ENCODE measurements at places on chromosomes 4 and X.

GRCh38 chrX:41317477-41318208, 16.3 kb upstream of the DDX3X start:
- no peak for DNase-seq

DNA sequence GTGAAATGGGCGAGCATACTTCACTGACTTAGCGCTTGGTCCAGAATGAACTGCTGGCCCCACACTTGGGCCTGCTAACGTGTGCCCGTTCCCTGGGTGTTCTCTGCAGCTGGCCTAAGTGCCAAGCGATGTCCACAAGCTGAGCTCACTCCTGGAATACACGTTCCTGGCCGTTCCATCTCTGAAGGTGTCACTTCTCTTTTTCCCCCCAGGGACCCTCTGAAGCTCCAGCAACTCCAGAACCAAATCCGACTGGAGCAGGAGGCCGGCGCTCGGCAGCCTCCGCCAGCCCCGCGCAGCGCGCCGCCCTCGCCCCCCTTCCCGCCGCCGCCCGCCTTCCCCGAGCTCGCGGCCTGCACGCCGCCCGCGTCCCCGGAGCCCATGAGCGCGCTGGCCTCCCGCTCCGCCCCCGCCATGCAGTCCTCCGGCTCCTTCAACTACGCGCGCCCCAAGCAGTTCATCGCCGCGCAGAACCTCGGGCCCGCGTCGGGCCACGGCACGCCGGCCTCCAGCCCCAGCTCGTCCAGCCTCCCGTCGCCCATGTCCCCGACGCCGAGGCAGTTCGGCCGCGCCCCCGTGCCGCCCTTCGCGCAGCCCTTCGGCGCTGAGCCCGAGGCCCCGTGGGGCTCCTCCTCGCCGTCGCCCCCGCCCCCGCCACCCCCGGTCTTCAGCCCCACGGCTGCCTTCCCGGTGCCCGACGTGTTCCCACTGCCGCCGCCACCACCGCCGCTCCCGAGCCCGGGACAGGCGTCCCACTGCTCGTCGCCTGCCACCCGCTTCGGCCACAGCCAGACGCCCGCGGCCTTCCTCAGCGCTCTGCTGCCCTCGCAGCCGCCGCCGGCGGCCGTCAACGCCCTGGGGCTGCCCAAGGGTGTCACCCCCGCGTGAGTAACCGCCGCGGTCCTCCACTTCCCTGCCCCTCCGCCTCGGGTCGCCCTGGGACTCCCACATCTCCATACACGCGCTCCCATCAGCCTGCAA, 132.3 kb downstream of the CBR4 start:
- peak; percentile 9 for DNase-seq

DNA sequence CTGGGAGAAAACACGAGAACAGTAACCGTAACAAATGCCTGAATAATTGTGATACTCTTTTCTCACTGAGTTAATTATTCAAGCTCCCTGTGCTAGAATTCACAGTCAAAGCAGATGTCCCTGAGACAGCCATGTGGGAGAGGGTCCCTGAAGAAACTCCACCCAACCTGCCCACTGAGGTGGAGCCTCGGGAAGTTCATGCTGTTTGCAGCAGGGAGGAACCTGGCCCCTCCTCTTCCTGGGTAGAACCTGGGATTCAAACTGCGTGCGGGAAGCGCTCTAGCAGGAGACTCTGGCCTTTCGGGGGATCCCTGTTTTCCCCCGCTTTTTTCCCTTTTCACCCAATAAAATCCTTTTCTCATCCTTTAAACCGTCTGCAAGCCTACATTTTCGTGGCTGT, 20.2 kb upstream of the RHOH start:
- no peak for DNase-seq

- no peak for DNase-seq
These were observed 23.3 kb downstream of the FRYL start for GRCh38 chr4:48756689-48757220.

GRCh38 chr4:118921786-118922185, 33.1 kb downstream of the SYNPO2 start:
- DNase-seq = no peak

GRCh38 chr4:84319124-84319523, 180.0 kb downstream of the NKX6-1 start:
- DNase-seq = peak; percentile 53

GRCh38 chrX:107542500-107542899, 85.8 kb upstream of the PRPS1 start:
- DNase-seq = peak; percentile 65

DNA sequence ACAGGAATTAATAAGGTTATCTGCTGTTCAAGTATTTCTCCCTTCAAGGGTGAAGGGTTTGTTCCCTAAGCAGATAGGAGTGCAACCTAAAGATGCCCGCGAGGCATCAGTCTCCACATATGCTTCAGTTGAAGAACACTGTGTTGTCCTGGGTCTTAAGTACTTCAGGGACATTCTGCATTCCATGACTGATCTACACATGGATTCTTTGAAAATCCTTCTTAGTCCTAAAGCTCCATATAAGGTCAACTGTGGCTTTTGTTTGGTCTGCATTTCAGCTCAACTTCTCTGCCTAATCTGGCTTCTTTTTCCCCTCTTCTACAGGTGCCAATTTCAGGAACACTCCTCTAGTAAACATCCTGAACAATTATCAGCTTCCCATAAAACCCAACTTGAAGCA, 21.8 kb upstream of the CTSO start:
- no peak for DNase-seq

DNA sequence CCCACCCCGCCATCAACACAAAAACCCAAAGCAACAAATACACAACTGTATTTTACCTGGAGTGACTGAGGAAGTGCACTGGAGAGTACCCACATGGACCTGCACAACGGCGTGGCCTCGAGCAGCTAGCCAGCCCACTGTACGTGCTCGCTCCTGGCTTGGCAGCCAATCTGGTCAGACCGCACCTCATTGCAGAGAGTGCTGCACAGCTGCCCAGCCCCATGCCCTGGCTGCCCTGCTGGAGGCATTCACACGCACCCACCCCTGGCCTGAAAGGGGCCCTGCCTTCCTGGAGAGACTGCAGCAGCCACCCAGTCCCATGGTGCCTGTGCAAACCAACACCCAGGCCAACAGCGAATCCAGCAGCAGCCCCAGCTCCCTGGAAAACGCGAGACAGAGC, 116.3 kb downstream of the GALNTL6 start:
- no peak for DNase-seq

- DNase-seq = no peak
These were observed 117.4 kb upstream of the ZC4H2 start for GRCh38 chrX:65093658-65094057.

DNA sequence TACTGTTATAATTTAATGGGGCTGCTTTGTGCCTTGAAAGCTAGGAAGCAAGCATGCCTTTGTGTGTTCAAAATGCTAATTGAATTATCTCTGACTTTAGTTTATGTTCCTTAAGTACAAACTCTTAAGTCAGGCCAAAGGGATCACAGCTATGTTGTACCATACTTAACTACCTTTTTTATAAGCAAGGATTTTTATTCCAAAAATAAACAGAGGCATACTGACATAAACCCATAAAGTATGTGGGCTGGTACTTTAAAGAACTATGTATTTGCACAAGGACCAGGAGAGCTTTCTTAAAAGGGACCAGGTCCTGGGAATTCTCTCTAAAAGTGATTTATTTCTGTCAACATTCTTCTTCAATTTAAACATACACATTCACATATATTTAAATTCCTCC, 57.8 kb upstream of the HCCS start:
- no peak for DNase-seq

DNA sequence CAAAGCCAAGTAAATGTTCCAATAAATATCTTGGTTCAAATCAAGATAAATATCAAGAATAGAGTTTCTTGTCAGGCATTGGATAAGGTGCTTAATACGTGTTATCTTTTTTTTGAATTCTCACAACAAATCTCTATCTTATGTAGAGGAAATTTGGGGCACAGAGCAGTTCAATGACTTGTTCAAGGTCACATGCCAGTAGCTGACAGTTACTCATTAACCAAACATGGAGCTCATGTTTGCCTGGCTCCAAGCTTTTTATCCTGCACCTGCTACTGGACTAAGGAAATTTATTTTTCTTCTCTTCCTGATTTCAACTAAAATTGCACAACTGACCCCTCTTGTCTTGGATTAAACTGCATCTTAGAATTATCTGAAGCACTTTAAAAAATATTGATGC, 76.3 kb downstream of the ATP10D start:
- DNase-seq = no peak

- DNase-seq = no peak
These were observed 313.0 kb downstream of the DCTD start for GRCh38 chr4:182604161-182604622.

DNA sequence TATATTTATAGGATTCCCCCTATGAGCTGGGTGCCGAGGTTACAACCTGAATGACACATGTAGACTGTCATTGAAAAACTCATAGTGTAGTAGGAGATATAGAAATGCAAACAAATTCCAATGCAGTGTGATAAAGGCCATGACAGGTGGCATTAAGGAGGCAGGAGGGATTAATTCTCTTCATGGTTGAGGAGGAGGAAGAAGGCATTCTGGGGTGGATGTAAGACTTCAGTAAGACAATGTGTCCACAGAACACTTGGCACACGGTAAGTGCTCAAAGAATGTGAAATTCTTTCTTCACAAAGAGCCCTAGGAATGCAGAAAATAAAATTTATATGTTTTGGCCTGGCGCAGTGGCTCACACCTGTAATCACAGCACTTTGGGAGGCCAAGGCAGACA, 136.5 kb downstream of the RBM47 start:
- peak; percentile 6 for DNase-seq

DNA sequence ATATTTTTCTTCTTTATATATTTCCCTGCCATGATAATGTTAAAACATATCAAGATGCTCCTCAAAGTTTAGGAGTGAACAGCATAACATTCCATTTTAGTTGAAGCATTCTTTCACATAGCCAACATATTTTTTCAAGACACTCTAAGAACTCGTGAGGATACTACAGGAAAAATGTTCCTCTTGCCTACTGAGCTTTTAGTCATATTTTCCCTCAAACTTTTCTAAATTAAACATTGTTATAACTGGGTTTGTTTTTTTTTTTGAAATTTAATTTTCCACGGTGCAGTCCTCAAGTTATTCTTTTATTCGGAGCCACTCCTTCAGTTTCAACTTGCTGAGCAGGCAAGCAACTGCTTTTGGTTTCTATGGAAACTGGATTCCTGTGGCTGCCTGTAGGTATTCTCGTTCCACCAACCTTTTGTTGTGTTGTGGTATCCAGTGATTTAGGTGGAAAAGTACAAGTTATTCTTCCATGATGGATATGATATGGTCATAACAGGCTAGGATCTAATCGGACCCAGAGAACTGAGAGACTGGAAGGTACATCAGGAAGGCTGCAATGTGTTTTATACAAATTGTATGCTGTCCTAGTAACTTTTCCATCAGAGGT, 248.0 kb downstream of the TRIML1 start:
- peak; percentile 23 for DNase-seq

All from spinal cord (tissue), 10 donors.